ENCODE measurements at places on chromosomes 1 and 21. TPM values are rescaled to one million over a fixed set of nuclear protein-coding genes. Genes with fewer than 3 reads are reported as not detected.

The LCE1A gene
- not detected for total RNA-seq

The S100A8 gene
- total RNA-seq = not detected

The OR2T33 gene
- total RNA-seq = not detected

The OR6K3 gene
- not detected for total RNA-seq

The IRF6 gene
- total RNA-seq = 4.1 TPM
